ENCODE measurements at places on chromosomes 1 and 21. TPM values are rescaled to one million over a fixed set of nuclear protein-coding genes. Genes with fewer than 3 reads are reported as not detected.

DNA sequence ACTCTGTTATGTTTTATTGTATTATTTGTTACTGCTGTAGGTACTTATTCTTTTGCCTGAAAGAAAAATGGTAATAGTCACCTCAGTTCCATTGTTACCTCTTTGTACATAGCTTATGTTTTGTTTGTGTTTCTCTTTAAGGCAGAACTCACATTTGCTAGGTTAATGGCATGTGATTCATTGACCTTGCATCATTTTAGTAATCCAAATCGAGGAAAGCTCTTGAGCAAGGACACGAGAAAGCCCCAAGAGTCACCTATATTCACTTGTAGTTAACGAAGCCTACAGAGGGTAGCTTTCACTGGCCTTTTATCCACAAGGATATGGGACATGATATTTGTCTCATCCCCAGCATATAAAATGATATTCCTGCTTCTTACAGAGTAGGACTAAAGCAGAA, 1765.2 kb downstream of the NCAM2 start:
- DNase-seq, result no peak

DNA sequence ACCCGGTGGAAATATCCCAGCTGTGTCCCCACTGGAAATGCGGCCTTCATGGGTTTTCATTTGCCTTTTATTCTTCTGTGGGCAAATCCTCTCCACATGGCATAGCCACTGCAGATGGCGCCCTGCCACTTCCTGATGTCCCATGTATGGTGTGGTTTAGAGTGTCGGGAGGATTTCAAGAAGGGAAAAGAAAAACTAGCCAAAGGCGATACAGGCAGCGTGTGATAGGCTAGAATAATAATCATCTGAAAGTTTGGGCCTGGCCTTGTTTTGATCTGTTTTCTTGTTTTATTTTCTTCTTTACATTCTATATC, 123.6 kb downstream of the PEX14 start:
- no peak for DNase-seq

GRCh38 chr1:38253314-38253713, 206.7 kb upstream of the POU3F1 start:
- DNase-seq, result no peak

- DNase-seq, result no peak
These were observed 160.7 kb upstream of the KLHDC7A start for GRCh38 chr1:18320051-18320450.

DNA sequence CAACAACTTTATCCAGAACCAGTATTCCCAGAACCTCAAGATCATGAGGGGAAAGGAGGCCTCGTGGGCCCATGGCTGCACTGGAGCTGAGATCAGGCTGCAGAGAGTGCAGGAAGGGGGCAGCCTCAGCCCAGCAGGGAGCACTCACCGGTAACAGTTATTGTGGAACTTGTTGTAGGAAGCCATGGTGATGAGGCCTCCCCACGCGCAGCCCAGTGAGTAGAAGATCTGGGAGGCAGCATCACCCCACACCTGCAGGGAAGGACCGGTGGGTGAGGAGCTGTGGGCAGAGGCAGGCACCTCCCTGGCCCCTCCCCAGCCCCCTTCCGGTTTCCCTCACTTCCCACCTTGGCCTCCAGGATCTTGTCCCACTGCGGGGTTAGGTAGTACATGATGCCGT, 10.8 kb downstream of the CCDC24 start:
- DNase-seq, result no peak

DNA sequence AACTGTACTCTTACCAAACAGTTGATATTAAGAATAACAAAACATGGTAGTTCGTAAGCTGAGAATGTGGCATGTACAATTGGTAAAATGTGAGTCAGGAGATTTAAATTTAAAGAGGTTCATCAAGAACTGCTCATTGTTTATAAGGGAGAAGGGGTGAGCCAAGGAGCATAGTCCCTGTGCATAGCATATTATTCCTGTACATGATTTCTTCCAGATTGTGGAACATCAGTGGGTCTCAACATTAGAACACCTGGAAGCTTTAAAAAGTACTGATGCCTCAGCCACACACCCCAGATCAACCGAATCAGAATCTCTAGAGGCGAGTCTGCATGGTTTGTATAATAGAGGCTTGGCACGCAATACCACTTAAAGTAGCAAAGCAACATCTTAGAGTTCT, 56.1 kb downstream of the KCTD3 start:
- no peak for DNase-seq

GRCh38 chr1:154572468-154573167, 5.0 kb downstream of the CHRNB2 start:
- no peak for DNase-seq

- no peak for DNase-seq
These were observed 7.3 kb downstream of the UQCRHL start for GRCh38 chr1:15799928-15800835.

DNA sequence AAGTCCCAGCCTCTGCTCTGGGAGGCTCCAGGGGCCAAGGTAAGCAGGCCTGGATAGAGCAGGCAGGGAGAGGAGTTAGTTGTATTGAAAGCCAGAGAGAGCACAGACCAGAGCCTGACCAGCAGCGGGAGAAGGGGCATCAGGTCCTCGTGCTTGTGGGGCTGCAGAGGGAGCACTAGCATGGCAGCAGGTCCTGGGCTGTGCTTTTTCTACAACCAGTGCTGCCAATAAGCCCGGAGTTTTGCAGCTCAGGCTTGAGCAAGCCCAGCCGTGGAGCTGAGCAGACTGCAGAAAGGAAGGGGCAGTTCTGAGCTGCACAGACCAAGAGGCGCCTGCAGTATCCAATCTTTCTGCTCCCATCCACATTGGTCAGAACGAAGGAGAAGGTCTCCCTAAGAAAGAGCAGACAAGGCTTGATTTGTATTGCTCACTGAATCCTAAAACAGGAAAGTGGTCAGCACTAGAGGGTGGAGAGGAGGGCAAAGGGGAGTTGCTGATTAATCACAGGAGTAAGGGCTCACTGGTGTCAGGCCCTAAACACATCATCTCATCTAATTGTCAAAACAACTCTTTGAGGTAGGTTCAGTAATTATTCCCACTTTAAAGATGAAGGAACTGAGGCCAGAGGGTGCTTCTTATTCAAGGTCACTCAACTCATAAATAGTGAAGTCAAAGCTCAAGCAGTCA, 2.7 kb downstream of the DENND2D start:
- DNase-seq, result peak; percentile 79

DNA sequence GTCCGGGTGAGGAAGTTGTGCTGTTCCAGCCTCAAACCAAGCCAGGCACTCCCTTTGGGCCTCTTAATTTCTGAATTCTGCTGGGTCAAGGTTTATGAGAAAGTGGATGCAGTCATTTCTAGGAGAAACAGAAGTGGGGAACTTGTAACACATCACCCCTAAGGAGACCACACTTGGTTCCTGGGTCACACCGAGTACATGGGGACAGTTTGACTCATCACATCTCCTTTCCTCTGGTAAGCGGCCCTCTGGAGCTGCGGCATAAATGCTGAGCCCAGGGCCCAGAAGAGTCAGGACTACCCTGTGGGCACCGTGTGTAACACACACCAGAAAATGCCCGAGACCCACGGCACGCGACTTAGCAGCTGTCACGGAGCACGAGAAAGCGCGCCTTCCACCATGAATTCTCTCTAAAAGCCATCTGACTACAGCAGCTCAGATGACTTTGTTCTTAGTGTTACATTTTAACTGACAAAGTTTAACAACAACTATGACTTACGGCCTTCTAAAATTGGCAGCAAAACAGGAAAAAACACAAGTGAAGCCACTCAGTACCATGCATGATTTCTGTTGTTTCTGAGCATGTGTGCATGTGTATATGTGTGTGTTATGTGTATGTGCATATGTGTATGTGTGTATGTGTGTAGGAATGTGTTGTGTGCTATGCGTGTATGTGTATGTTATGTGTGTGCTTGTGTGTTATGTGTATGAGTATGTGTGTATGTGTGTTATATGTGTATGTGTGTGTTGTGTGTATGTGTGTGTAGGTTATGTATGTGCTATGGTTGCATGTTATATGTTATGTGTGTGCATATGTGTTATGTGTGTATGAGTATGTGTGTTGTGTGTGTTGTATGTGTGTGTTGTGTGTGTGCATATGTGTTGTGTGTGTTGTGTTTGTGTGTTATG, 50.8 kb downstream of the TOMM20 start:
- peak; percentile 92 for DNase-seq

DNA sequence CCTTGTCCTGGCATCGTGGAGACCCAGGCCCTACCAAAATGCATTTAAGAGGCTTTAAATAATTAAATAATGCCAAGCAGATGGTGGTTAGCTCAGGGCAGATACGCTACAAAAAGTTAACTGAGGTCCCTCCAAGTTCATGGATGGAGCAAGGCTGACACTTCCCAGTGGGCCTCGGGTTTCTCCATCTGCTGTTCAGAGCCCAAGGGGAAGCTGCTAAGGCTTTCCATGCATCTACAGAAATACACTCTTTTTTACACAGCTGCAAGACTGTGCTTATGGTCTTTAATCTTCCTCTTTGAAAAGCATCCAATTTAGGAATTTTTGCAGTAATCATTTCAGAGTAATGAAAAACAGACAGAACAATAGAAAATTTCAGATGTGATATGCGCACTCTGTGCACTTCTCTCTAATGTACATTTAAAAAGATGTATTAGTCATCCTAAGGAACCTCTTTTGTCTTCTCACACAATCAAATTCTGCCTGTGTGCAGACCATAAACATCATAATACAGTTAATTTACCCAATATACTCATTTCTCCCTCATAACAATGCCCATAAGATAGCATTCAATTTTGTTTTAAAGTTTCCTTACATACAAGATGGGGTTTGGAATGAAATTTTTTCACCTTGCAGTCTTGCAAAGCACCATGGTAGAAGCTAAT, 173.2 kb upstream of the ATP1B1 start:
- no peak for DNase-seq

- DNase-seq, result no peak
These were observed 41.7 kb downstream of the USP48 start for GRCh38 chr1:21741206-21741605.

- no peak for DNase-seq
These were observed 109.6 kb downstream of the PLPP3 start for GRCh38 chr1:56469640-56470371.

- no peak for DNase-seq
These were observed 49.8 kb upstream of the PAX7 start for GRCh38 chr1:18580691-18581419.

DNA sequence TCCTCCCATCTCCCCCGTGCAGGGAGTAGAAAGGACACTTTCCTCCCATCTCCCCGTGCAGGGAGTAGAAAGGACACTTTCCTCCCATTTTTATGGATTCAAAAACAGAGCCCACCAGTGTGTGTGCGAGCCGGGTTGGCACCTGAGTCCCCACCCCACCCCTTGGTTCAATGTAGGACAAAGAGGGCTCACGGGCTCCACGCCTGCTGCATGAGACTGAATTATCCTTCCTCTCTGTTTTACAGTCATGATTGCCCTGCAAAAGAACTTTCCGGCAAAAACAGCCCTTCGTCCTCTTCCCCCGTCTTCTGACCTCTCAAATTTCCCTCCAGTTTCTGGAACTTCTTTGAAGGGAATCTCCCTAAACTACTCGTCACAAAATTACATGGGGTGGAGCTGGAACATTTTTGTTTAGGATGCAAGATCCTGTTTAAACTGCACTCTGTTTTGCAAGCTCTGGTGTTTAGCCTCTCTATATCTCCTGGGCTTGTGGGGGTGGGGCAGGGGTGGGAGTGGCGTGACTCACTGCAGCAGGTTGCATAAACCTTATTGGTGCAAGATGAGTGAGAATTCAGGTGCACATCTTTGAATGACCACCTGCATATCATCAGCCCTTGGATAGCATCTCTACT, 99.8 kb downstream of the PSMG1 start:
- no peak for DNase-seq

DNA sequence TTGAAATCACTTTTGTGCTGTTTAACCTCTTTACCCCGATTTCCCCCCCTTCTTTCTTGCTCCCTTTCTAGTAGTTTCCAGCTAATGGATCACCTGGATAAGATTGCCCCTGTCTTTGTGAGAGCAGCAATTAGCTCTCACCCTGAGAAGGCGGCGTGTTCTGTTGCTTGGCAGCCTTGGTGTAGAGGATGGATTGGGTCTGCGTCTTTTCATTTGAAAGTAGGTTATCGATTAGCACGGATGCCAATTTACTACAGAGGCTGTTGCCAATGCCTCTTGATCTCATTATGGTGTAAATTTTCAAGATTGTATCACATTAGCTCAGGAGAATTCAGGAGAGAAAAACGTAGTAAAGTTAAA, 26.4 kb downstream of the KIF26B start:
- no peak for DNase-seq

DNA sequence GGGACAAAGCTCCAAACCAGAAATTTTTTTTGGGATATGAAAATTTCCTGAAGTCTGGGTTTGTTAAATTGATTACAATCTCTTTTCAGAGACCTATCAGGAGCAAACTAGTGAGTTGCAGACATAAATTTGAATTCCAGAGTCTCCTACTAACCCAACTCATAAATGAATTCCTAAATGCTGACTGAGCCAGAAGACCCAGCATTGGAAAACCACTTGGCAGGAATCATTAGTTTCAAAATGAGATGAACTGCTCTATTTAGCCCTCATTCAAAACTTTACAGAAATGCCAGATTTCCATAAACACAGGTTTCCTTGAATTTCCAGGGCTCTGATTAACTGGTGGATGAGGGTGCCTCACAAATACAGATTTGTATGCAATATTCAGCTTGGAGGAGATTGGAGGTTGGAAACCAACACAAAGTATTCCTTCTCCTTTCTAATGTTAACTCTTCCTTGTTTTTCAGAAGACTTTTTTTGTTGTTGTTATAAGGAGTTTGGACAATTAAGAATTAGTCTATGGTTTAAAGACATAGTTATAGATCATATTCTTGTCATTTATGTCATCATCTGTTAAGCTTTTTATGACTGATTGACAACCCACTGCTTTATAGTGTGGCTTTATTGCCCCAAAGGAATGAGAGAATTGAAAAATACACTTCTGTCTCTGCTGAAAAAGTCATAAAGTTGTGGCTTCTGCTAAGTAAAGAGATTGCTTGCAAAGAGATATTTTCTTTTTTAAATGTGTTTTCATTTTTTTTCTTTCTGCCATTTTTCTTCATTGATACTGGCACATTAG, 222.8 kb downstream of the HLX start:
- DNase-seq, result no peak

DNA sequence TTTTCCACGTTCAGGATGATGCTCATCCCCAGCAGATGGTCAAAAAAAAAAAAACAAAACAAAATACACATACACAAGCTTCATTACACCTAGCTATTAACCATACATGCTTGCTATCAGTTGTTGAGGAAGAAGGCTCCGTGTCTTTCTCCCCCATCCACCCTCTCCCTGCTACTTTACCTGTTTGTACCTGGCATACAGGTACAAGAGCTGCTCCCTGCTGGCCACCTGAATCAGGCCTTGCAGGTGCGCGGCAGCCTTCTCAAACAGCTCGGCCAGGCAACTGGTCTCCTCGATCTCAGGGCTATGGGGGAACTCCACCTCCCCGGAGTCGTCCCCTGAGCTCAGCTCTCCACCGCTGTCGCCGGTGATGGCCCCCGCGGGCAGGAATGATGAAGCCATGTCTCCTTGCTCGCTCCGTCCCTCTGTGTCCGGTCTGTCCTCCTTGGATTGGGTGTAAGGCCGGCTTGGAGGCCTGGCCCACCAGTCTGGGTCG, 464 bp downstream of the ACBD6 start:
- no peak for DNase-seq

The ZSWIM5 gene
- total RNA-seq, result 0.47 TPM

The CELSR2 gene
- total RNA-seq, result 3.3 TPM

The NPR1 gene
- 0.05 TPM for total RNA-seq

The C1orf87 gene
- total RNA-seq, result not detected

The FAM72C gene
- 10.9 TPM for total RNA-seq

The PRAMEF10 gene
- not detected for total RNA-seq

The MROH9 gene
- not detected for total RNA-seq

The GCSAML gene
- total RNA-seq, result not detected

The NUP210L gene
- total RNA-seq, result not detected

The UBE2U gene
- not detected for total RNA-seq

The PALMD gene
- total RNA-seq, result not detected

The CD55 gene
- 64.9 TPM for total RNA-seq

The DNAJC6 gene
- 4.1 TPM for total RNA-seq

The KCNK2 gene
- not detected for total RNA-seq

The FAM72D gene
- total RNA-seq, result 20.0 TPM

Data from activated CD8-positive, alpha-beta memory T cell treated with anti-CD3 and anti-CD28 coated beads, Interleukin-2, amount 10 ng/mL, durations not matched to agents 7 days and 5 days (primary cell).